ENCODE measurements at places on chromosomes 6 and 20. TPM values are rescaled to one million over a fixed set of nuclear protein-coding genes. Genes with fewer than 3 reads are reported as not detected.

DNA sequence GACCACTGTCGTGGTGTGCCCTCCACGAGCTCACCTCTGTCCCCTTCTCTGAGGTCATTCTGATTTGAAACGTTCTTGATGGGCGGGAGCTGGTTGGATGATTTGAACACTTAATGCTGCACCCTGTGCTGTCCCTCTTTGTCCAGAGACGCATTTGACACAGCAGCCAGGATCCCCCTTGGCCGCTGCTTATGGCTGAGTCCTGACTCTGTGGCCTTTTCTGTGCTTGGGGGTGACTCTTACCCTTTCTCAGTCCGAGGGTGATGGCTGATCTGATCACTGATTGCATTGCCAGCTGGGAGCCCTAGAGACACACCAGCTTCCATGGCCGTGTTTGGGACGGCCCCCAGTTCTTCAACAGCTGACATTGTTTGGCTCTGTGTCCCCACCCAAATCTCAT lies 43.5 kb upstream of the FRMD1 start:
- DNase-seq: no peak

GRCh38 chr6:147712841-147713240 lies 204.4 kb downstream of the SAMD5 start:
- DNase-seq: no peak

- no peak for DNase-seq
These were observed 112.1 kb upstream of the ASF1A start for GRCh38 chr6:118781897-118782296.

SLC32A1 gene
- not detected for total RNA-seq

GRCh38 chr6:88679841-88680240 lies 283.6 kb downstream of the RNGTT start:
- no peak for DNase-seq

OLIG3 gene
- total RNA-seq: not detected

DNA sequence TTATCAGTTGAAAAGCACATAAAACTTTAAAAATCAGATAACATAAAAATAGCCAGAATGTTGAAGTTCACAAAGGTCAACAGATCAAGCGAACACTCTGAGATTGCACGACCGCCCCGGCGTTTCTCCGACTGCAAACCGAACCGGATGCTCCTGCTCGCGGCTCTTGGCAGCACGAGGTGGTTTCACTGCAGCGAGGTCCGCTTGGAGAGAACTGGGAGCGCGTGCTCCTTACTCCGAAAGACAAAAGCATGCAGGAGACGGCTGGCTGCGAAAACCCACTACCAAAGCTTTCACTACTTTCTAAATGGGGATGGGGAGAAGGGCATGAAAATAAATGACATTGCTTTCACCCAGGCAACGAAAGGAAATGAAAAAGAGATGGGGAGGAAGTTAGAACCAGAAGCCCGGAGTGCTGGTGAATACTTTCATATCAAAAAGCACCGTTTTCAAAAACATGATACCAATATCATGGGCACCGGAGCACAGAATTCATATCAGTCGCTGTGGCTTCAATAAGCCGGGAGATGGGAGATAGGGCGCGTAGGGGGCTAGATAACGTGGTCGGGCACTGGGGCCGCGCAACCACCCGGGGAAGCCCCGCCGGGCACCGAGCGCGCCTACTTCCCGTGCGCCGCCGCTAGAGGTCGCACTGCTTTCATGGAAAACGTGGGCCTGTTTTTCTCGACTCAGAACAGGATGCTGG lies 8.3 kb upstream of the ANKRD60 start:
- DNase-seq: peak; percentile 71

GRCh38 chr6:158328952-158329351 lies 16.7 kb downstream of the TULP4 start:
- no peak for DNase-seq
